ENCODE measurements at places on chromosomes 5 and 9.

GRCh38 chr9:72758944-72759343 lies 193.9 kb downstream of the ALDH1A1 start:
- DNase-seq = no peak

DNA sequence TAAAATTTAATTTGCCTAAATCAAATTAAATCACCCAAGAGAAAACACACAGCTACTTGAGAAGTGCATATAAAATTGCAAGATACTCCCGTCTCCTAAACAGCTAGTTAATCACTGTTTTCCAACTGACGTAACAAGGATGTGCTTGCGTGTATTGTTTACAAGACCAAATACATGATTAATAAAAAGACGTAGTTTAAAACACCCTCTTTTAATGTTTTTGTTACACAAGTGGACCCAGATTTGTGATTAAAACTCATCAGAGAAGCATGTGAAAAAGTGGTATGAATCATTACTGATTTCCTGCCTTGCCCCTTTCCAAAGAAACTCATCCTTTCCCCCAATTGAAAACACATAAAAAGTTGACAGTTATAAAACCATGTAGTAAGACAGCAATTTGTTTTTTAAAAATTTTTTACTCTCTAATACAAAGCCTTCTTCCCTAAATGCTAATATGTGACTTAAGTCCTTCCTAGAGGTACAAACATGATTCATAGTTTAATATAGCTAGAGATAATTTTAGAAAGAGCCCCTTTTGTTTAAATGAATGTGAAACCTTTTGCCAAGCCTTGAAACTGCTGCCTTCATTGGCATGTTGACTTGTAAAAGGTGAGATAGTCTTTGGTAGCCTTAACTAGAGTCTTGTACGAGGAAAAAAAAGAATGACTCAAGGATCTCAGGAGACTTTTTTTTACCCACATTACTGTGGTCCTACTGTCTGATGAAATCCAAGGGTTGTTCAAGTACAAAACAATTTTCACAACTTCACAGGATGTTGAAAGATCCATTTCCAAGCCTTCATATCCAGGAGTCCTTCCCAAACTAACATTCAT lies 61.4 kb upstream of the FST start:
- no peak for DNase-seq

- no peak for DNase-seq
Measured at GRCh38 chr5:45189481-45189880, 380.7 kb downstream of the MRPS30 start.

DNA sequence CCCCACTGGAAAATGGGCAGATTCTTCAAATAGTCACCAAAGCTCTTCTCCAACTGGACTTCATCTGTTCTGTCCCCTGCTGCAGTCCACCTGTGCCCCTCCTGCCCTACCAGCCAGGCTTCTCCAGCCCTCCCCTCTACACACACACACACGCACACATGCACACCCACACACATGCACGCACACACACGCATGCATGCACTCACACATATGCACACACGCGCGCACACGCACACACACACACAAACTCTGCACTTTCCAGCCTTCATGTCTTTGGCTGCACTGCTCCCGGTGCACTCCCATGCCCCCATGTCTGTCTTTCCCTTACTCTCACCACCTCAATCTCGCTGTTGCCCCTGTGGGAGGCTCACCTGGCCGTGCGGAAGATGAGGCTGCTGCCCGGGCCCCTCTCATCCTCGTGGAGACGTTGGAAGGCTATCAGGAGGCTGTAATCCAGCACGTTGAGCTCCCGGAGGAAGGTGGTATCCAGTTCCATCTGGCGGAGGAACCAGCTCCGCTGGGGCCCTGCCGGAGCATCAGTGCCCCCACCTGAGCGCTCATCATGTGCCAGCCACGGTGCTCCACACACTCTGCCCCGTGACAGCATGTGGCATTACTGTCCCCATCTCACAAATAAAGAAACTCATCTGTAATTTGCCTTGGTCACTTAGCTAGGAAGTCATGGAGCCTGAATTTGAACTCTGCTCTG lies 5.7 kb downstream of the PIP5KL1 start:
- no peak for DNase-seq

DNA sequence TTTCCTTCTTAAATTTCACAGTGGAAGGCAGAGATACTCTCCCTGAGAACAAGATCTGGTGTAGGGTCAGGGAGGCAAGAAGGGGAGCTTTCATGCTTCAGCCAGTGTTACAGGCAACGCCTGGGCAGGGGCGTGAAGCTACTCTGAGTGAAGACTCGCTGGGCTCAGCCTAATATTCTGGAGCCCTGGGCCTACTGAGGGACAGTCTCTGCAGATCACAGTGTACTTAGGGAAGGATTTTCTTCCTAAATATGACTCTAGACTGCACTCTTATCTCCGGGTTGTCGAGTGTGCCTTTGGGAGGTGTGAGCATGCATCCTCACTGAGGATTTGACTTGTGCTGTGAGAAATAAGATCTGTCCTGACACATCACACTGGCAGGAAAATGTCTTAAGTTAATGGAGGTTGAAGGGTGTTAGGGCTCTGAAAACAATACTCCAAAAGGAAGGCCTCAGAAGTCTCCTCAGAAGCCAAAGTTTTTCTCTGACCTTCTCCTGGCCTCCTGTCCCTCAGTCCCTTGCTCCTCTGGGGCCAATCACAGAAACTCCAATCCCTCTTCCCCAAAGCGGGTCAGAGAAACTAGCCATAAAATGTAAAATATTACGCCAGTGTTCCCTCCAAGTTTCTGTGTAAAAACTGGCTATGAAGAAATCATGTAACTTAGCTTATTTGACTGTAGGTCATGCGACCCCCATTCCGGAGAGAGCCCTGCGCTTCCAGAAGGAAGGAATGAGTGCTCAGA lies 156.8 kb upstream of the TBC1D2 start:
- no peak for DNase-seq

GRCh38 chr9:98182069-98182820 lies 10.2 kb downstream of the CORO2A start:
- no peak for DNase-seq
